Spinal cord (tissue), 10 donors: ENCODE measurements at places on chromosomes 16 and 17.

DNA sequence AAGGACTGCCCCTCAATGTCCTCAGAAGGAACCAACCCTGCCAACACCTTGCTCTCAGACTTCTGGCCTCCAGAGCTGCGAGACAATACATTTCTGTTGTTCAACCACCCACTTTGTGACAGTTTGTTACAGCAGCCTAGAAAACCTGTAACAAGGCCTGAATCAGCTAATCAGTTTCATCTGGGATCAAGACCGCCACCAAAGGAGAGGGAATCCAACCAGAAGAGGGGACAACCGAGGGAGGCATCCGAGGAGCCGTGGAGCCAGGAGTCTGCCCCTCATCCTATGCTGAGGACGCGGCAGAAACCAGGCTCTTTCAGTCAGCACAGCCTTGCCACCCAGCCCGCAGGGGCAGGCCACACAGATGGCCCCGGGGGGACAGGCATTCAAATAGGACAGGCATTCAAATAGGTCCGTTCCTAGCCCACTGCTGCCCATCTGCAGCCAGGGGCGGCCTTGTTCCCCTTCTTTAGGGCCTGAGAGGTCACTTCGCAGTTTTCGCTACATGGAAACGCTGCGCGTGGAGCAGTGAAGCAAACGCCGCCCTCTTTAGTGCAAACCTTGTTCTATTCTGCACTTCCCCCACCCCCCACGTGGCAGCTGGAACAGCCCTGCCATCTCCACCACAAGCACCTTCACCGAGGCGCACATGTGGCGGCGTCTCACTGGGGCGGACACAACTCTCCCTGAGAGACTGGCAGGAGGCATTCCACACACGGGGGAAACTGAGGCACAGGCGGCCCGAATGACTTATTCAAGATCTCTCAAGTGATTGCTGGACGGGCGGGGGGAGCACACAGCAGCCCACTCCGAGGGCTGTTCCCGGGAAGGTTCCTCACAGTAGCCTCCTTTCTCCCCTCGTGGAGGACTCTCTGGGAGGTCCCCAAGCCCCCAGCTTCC, 26.7 kb downstream of the FA2H start:
- no peak for DNase-seq

GRCh38 chr17:55814377-55814776, 63.5 kb downstream of the PCTP start:
- no peak for DNase-seq

DNA sequence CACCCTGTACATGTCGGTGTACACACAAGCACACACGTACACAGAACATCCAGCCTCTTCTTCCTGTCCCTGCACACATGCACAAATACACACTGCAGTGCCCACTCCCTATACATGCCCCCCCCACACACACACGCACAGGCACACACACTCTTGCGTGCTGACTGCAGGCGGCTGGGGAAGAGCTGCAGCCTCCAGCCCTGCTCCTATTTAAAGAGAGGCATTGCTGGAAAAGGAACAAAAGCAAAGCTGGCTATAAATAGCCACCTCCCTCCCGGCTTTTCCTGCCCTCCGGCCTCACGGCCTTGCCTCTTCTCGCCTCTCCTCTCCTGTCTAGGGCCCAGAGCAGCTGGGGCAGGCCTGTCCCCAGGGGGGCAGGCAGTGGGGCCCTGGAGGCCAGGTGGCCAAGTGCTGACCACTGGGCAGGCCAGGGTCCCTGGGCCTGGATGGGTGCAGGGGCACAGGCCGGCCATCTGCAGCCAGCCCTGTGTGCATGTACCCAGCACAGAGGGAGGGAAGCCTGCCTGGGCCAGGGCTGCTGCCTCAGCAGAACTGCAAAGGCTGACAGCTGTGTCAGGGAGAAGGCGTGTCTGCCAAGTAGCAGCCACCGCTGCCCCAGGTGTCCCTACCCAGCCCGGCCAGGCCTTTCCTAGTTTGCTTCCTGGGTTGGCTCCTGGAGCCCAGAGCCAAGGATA, 25.4 kb downstream of the RTN4RL1 start:
- no peak for DNase-seq

DNA sequence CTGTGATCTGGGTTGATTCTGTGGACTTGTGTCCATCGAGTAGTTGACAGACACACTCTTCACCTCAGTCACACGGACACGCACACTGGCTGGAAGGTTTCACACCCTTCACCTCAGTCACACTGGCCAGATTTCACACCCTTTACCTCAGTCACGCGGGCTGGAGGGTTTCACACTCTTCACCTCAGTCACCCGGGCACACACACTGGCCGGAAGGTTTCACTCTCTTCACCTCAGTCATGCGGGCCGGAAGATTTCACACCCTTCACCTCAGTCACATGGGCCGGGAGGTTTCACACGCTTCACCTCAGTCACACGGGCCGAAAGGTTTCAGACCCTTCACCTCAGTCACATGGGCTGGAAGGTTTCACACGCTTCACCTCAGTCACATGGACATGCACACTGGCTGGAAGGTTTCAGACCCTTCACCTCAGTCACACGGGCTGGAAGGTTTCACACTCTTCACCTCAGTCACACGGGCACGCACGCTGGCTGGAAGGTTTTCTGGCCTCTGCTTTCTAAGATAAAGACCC, 96.2 kb downstream of the PGS1 start:
- no peak for DNase-seq

DNA sequence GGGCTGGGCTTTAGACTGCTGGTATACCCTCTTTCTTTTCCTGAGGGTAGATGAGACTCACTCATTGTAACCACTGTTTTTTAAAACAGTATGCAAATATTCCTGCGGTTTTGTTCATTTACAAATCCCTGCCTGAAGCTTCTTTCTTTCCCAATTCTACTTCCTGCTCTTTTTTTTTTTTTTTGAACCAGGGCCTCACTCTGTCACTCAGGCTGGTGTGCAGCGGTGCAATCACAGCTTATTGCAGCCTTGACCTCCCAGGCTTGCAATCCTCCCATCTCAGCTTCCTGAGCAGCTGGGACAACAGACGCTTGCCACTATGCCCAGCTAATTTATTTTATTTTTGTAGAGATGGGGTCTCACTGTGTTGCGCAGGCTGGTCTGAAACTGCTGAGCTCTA, 8.0 kb upstream of the SULT1A1 start:
- no peak for DNase-seq

- no peak for DNase-seq
Measured at GRCh38 chr16:58913456-58913855, 179.3 kb upstream of the GOT2 start.

DNA sequence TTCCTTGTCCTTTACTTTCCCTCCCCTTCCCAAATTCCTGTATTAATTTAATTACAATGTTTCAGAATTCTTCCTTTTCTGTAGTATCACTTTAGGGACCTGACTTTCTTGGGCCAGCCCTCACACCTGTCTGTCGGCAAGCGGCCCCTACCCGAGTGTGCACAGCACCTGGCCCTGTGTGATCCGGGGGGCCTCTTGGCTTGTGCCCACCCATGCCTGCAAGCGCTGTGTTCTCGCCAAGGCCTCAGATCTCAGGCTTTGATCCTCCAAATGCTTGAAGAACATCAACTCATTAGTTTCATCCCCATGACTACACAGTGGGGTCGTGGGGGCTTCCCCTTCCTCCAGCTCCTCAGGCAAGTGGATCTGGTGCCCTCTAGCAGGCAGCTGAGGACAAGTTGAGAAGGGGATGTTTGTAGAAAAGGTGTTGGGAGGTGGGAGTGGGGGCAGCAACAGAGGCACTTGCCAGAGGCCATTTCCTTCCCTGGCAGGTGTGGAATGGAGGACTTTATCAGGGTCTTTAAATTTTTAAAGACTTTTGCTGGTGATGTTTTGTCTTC, 15.7 kb upstream of the CDH3 start:
- peak; percentile 11 for DNase-seq

DNA sequence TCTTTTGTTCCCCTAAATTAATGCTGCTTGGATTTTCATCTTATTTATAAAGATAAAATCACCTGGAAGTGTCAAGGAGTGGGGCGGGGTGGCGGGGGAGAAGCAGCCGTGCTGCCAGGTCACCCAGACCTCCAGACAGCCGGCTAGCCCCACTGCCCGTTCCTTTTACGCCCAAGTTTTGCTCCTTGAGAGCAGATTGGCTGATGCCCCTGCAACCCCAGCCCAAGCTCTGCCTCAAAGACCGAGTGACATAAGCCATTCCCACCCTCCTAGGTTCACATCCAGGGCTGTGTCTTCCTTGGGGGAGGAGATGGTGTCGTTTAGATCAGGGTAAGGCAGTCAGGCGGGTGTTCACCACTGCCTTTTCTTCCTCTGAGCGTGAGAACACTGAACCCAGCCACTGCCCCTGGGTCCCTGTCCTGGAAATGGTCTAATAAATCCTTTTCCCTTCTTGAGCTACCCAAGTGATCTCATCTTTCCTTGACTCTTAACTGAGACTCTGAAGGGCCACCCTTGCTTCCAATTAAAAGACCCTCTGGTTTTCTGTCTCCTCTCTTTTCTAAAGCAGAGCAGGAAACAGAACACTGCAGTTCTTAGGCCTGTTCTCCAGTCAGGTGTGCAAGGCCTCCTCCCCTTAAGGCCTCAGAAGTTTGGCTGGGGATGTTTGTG, 5.7 kb downstream of the PDF start:
- no peak for DNase-seq

- no peak for DNase-seq
Measured at GRCh38 chr16:15948532-15949209, 745 bp upstream of the ABCC1 start.

- peak; percentile 32 for DNase-seq
Measured at GRCh38 chr17:68821860-68822696, 133.1 kb downstream of the ABCA8 start.
